ENCODE measurements at places on chromosomes 7 and 10.

GRCh38 chr7:55552320-55553023 is 19.8 kb downstream of the VOPP1 start:
- DNase-seq, result no peak

DNA sequence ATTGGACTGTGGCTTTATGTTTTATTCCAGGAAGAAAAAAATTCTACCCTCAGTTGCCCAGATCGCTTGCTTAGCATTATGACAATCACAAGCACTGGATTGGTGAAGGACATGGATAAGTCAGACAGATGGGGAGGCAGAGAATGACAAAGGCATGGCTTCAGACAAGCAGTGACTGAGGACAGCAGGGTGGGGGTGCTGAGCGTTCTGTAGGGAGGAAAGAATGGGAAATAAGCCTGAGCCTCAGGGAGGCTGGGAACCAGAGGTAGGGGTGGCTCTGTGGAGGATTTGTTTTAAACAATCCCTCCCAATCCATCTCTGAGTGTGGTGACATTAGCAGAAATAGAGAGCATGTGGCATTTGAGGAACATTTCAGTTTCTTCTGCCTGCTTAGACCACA is 896.9 kb downstream of the CCSER2 start:
- DNase-seq, result no peak

- no peak for DNase-seq
Observed at GRCh38 chr7:4189131-4189570, 492.9 kb upstream of the FOXK1 start.

DNA sequence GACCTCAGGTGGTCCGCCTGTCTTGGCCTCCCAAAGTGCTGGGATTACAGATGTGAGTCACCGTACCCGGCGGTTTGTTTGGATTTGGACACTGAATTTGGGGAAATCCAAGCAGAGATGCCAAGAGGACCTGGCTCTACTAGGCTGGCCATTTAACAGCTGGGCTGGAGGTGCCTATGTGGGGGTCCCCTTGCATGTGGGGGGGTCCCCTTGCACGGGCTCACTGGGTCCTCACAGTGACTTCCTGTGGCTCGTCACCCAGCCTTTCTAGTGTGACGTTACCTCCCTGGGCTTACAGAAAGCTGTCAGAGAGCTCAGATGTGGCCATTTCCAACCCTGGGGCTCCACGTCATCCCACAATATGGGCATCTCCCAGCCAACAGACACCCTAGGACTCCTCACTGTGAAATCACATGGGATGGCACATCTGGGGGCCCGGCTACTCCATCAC is 49.3 kb upstream of the GNA12 start:
- no peak for DNase-seq

DNA sequence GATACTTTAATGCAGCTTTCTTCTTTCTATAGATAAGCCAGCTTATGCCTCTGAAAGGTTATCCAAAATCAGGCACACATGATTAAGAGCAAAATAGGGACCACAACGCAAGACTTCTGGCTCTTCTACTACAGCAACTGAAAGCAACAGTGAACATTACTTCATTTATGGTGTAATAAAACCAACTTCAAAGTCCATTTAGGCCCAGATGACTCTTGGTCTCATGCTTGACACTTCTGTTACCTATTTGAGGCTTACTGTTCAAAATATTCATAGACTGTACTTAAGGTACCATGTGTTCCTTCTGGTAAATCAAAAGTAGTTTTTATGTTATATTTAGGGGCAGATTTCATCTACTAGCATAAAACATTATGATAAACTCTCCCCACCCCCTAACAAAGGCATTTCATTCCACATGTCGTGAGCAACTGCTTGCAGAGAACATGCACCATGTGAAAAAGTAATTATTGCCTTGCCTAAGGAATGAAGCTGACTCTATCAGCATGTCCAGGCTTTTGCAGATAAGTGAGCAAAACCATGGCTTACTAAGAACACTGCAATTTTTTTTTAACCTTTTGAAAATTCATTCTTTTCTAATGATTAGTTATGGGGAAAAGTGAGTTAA is 154.9 kb upstream of the ITGB1 start:
- no peak for DNase-seq

GRCh38 chr10:2905851-2906250 is 161.5 kb upstream of the PFKP start:
- no peak for DNase-seq

GRCh38 chr7:78873117-78873516 is 580.4 kb downstream of the MAGI2 start:
- DNase-seq, result no peak

DNA sequence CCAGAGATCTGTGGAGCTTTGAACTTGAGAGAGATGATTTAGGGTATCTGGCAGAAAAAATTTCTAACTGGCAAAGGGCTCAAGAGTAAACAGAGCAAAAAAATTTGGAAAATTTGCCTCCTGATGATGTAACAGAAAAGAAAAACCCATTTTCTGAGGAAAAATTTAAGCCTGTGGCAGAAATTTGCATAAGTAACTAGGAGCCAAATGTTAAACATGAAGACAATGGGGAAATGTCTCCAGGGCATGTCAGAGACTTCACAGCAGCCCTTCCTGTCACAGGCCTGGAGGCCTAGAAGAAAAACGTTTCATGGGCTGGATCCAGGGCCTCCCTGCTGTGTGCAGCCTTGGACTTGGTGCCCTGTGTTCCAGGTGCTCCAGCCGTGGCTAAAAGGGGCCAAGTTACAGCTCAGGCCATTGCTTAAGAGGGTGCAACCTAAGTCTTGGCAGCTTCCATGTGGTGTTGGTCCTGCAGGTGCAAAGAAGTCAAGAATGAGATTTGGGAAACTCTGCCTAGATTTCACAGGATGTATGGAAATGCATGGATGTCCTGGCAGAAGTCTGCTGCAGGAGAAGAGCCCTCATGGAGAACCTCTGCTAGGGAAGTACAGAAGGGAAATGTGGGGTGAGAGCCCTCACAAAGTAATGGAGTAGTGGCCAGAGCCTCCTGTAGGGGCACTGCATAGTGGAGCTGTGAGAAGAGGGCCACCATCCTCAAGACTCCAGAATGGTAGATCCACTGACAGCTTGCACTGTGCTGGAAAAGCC is 8.1 kb downstream of the SEMA3D start:
- DNase-seq, result no peak

DNA sequence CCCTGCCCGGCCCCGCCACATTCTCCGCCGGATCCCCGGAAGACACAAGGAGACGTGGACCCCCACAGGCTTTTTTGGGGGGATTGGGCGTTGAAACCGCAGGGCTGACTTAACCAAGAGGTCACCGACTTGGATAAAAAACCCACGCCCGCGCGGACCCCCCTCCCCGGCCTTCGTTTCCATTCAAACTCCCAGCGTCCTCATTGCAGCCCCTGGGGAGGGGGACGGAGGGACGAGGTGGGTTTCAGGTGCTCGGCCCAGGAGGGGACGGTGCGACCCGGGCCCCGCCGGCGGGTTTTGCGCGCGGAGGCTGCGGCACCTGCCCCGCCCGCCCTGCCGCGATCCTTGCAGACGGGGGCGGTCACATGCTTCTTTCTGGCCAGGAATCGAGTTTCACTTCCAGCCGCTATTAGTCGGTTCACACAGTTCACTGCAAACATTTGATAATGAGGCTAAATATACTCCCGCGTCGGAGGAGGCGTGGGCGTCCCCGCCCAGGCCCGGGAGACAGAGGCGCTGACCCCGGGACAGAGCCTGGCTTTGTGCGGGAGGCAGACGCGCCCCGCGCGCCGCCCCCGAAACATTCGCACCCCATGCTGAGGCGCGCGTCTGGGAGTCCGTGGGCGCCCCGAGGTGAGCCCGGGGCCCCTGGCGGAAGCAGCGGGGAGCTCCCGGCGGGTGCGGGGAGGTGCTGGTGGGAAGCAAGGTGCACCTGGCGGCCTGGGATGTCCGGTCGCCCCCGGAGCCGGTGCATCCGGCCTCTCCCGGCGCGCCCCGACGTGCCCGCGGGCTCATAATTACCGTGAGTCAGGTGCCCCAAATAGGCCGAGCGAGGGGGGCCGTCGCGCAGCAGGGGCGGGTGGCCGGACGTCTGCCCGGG is 2.7 kb upstream of the PDGFA start:
- DNase-seq, result no peak

DNA sequence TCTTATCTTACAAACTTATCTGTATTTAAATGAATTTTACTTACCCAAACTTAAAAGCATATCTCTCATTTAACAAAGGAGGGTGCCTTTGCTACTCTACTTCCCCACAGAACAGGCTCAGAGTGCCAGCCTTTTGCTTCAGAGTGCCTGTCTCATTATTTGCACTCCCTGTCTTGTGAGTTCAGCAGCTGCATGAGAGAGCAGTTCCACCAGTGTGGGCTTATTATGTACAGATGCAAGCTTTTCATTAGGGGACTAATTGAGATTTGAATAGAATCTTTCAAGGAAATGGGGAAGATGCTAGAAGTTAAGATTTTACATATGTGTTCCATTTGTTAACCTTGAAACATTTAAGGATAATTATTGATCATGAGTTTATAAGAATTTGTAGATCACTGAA is 310.2 kb upstream of the LRRN3 start:
- DNase-seq, result no peak

DNA sequence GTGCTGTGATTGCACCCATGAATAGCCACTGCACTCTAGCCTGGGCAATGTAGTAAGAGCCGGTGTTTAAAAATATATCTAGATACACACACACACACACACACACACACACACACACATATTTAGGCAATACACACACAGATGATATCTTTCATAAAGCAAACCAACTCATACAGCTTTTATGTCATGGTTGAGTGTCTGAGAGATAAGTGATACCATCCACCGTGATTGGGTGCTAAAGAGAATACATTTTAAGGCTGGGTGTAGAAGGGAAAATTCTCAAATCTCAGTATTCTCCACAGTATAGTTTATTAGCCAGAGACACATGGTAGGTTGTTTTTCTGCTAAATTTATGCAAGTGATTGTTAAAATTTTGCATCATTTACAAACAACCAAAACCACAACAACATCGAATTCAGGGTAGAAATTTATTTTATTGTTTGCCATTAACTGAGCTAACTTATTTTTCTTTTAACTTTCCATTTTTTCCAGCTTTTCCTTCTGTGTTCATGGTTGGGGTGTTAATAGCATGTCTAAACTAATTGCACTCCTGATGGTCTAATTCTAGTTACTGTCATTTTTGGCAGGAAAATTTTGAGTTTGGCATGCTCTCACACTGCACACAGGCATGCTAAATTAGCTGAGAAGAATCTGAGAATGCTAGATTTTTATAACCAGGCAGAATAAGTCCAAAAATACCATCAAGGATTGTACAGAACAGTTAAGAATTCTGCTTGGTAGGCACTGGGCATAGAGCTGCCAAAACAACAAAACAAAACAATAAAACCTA is 57.9 kb upstream of the SYPL1 start:
- no peak for DNase-seq

- DNase-seq, result no peak
Observed at GRCh38 chr7:79414910-79415309, 38.6 kb downstream of the MAGI2 start.

GRCh38 chr7:18663321-18663720 is 167.8 kb downstream of the HDAC9 start:
- DNase-seq, result no peak

- no peak for DNase-seq
Observed at GRCh38 chr10:12465385-12466136, 116.2 kb downstream of the CAMK1D start.

DNA sequence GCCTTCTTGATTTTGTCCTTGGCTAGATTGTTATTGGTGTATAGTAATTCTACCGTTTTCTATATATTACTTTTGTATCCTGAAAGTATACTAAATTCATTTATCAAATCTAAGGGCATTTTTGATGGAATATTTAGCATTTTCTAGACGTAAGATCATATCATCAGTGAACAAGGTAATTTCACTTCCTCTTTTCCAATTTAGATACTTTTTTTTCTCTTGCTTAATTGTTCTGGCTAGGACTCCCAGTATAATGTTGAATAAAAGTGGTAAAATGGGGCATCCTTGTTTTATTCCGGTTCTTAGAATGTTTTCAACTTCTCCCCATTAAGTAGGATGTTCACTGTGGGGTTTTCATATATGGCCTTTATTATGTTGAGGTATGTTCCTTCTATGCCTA is 260.7 kb downstream of the POLR1F start:
- DNase-seq, result no peak

DNA sequence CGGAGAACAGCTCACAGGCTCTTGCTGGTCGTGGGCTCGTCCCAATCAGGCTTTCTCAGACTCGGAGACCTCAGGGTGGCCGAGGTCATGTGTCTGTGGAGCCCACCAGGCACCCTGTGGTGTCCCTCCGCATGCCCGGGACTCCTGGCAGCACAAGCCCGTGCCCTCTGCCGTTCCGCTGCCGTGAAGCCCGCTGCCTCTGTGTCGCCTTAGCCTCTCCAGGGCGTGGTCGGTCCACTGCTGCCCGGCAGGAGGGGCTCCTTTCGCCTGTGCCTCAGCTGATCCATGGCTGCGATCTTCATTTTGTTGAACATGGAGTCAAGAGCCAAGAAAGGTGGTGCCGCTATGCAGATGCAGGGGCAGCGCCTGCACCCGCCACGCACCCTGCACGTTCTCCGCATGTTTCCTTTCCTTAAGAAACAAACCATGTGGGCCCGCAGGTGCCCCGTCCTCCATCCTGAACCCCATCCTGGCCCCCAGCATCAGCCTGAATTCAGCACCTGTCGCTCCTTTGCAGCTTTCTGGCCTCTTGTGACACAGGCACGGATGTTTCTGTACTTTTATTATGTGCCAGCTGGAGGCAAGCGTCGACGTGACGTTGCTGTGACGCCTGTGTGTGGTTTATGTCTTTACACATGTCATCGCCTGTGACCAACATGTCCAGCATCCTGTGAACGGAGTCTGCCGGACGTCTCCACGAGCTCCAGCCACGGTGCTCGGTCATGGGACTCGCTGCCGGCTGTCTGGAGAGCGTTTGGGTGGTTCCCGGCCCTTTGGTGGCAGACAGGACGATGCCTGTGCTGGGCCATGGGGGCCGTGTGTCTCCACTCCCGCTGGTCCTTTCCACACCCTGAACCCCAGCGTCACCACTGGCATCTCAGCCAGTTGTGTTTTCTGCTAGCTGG is 69.9 kb downstream of the NKX6-2 start:
- no peak for DNase-seq

- DNase-seq, result no peak
Observed at GRCh38 chr7:8260871-8261694, 884 bp downstream of the ICA1 start.

DNA sequence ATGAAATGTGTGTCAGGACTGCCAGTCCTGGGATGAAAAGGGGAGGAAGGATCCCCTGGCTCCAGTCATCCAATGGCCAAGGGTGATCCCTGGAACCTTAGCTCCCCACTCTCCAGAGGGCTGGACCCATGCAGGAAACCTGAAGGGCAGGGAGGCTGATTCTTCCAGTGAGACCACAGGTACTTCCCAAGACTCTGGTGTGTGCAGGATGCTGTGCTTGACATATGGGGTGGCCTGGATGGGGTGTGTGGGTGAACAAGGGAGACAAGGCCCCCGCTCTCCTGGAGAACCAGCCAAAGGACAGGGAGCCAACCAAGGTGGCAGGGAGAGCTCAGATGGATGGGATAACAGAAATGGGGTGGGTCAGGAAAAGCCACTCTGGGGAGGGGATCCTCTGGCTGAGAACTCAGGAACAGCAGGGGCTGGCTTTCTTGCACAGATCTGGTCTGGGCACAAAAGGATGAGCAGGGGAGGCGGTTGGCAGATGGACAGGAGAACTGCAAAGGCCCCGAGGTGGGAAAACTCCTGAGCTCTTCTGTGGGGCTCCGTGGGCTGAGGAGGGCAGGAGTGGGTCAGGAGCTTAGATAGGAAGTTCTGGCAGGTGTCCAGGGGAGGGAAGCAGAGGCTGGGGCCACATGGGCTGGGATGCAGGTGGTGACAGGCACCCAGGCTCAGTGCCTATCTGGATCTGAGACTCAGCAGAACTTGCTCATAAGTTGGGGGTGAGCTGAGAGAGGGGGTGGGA is 100.6 kb downstream of the ARHGAP22 start:
- DNase-seq, result no peak

- no peak for DNase-seq
Observed at GRCh38 chr7:120733143-120733542, 124.8 kb downstream of the TSPAN12 start.

GRCh38 chr7:69908454-69908853 is 310.2 kb downstream of the AUTS2 start:
- no peak for DNase-seq
